GM04503 (cell line): ENCODE measurements at places on chromosomes 3 and 15.
A peak's percentile ranks its signal among the peaks of the same experiment; 100 is the strongest.

DNA sequence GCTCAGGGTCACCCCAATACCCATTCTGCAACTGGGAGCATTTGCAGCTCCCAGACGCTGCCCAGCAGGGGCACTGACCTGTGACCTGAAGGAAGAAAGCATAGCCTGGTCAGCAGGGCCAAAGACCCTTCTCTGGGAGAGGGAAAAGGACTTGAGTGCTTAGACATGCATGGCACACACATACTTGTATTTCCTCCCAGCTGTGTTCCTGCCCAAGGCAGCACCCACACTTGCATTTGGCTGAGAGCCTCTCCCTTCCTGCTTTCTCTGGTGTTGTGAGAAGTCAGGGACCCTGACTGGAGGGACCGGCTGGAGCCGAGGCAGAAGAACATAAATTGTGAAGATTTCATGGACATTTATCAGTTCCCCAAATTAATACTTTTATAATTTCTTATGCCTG, 7.2 kb upstream of the LAMB2 start:
- no peak for DNase-seq

- DNase-seq = no peak
Observed at GRCh38 chr3:112474796-112475195, 24.5 kb downstream of the BTLA start.

GRCh38 chr3:189316296-189317019, 144.7 kb downstream of the TPRG1 start:
- no peak for DNase-seq

- no peak for DNase-seq
Observed at GRCh38 chr3:156209631-156210335, 89.4 kb downstream of the KCNAB1 start.

GRCh38 chr15:49235446-49236124, 65.5 kb downstream of the GALK2 start:
- peak; percentile 68 for DNase-seq

DNA sequence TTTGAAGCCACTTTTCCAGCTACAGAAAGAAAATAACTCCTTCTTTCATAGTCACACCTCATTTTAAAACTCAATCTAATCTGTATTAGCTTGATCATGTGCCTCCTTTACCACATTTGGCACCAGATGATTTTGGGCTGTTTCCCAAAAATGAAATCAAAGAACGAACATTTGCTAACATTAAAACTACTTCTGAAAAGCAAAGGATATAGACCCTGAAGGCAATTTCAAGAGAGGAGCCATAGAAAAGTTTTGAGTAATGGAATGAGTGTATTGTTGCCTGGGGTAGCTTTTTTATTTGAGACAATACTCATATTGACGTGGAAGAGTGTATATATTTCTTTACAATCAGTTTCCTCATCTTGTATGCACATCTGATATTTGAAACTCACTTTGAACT, 152.8 kb upstream of the TBL1XR1 start:
- no peak for DNase-seq

- DNase-seq = no peak
Observed at GRCh38 chr15:81182031-81182755, 14.5 kb upstream of the IL16 start.

- DNase-seq = no peak
Observed at GRCh38 chr3:32165442-32165841, 59.0 kb downstream of the GPD1L start.

DNA sequence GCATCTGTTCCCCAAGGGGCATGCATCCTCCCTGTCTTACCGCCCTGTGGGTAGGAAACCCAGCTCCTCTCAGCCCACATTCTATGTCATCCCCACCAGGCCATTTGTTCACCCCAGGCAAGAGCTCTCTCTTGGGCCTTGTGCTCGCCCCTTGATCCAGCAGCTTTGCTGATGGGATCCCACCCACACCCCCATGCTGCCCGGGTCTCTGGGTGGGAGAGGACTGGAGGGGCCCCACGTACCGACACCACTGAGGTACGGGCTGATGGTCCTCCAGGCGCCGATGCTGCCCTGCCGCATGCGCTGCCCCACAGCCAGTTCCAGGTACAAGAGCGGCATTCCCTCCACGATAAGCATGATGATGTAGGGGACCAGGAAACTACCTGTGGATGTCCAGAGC, 14.5 kb downstream of the SLC6A20 start:
- DNase-seq = no peak

GRCh38 chr3:161316006-161316689, 55.2 kb downstream of the SPTSSB start:
- no peak for DNase-seq

DNA sequence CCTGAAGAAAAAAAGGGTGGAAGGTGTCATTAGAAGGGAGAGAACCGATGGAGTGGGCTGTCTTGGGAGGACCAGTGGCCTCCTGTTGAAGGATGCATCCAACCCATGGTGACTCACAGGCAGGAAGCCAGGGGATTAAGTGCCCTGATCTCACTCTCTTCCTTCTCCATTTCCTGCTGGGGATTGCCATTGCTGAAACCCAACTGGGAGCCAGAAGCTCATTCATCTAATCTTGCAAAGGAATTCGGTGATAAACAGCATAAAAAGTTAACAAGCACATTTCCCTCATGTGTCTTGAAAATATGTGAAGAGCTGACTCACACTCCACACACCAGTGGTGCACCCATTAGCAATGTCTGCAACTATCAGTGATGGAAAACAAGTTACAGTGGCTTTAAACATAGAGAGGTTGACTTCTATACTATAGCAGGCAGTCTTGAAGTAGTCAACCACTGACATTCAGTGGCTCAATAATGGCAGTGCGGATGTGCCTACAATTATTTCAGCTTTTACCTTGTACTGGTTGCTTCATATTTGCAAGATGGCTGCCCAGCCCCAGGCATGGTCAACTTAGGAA, 12.8 kb upstream of the CSRNP1 start:
- DNase-seq = peak; percentile 93

DNA sequence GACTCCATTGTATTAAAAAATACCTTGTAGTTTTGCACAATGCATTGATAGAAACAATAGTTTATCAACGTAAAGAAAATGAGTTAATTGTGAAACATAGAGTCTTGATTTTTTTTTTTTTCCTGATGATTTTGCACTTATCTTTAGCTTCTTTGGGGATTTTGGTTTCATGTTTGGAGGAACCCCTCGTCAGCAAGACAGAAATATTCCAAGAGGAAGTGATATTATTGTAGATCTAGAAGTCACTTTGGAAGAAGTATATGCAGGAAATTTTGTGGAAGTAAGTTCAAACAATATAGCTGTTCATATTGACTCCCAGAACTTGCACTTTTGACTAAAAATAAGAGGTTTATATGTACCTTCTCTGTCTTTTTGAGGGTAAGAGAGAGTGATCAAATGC, 7.0 kb downstream of the DNAJB11 start:
- no peak for DNase-seq

DNA sequence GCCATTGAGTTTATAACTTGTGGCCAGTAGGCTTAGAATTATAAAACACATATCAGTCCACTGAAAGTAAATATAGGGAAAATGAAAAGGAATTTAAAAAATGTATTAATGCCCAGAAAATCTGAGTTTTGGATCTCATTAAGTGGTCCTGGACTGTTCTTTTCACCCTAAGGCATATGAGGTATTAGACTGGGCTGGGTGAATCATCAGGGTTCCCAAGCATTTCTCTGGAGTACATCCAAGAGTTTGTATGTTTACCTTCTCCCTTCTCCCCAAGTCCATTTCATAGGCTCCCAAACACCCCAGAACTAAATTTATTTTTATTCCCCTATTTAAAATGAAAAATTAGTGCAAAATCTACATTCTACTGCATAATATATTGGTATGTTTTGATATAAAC, 31.9 kb upstream of the SPTSSB start:
- DNase-seq = no peak

DNA sequence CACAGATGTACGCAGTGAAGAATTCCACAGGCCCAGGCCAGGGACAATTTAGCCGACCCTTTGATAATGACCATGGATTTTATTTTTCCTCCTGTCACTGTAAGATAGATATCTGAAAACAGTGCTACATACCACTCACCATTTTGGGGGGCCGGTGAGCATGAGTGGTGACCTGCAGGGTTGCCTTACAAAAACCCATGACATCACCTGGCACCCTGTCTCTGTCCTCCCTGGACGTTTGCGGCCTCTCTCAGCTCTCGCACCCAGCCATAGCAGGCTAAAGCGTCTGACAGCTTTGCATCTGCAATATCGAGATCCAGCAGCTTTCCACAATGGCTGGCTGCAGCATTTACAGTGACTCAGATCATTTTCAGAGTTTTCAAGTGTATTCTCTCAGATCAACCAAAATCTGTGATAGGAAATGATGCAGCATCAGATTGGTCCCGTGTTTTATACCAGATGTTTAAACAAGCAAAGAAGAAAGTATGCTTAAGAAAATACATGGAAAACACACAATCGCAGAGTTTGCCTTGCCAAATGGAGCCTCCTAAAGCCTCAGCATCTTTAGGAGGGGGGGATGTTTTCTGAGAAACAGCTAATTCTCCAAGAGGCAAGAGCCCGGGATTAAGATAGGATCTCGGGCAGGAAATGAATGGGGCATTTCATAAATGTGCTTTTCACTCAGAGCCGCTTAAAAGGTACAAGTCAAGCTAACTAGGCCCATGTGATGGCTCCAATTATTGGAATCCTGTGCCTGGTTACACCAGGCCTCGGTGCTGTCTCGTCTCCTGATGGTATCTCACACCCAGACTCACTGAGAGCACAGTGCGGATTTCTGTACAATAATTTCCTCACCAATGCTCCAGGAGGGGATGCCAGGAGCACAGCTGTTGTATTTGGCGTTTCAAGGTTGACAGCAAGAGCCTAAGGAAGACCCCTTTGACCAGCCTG, 257.3 kb downstream of the XXYLT1 start:
- DNase-seq = no peak

DNA sequence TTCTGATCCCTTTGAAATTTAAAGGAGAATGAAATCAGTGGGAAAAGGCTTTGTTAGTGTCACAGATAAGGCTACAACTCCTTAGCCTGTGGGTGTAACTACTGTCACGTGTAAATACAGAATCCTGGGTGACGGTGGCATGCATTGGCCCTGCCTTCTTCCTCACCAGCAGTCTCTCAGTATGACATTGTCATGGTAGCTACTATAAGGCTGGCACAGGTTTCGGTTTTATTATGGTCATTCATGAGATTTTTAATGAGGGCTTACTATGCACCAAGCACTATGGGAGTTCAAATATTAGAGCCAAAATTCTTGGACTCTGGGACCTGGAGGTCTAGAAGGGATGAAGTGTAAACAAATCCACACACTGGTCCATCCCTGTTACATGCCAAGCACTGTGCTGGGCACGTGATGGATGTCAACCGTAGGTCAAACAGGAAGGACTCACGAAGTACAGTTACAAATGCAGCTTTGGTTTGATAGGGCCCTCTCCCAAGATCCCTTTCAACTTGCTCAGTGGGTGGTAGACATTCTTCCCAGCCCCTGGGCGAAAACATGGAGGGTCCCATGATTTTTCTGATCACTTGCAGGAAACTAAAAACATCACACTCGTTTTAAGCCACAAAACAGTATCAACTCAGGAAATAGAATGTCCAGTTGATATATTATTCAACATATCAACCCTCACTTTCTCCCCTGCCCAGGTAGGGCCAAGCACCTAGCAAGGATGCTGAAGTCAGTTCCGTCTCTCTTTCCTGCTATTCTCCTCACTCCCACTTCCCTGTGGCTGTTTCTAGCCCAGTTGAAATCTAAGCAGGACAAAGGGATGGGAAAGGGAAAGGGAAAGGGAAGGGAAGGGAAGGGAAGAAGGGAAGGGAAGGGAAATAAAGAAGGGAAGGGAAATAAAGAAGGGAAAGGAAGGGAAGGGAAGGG, 25.3 kb downstream of the BFSP2 start:
- DNase-seq = no peak

- DNase-seq = no peak
Observed at GRCh38 chr15:25185156-25185710, 230.4 kb downstream of the SNRPN start.

- DNase-seq = no peak
Observed at GRCh38 chr3:127204841-127205582, 12.1 kb downstream of the PRR23E start.

GRCh38 chr15:37004981-37005735, 95.2 kb downstream of the MEIS2 start:
- no peak for DNase-seq

- DNase-seq = no peak
Observed at GRCh38 chr3:70261283-70261682, 51.2 kb downstream of the MDFIC2 start.

GRCh38 chr3:134471521-134472193, 14.1 kb downstream of the ANAPC13 start:
- DNase-seq = no peak

DNA sequence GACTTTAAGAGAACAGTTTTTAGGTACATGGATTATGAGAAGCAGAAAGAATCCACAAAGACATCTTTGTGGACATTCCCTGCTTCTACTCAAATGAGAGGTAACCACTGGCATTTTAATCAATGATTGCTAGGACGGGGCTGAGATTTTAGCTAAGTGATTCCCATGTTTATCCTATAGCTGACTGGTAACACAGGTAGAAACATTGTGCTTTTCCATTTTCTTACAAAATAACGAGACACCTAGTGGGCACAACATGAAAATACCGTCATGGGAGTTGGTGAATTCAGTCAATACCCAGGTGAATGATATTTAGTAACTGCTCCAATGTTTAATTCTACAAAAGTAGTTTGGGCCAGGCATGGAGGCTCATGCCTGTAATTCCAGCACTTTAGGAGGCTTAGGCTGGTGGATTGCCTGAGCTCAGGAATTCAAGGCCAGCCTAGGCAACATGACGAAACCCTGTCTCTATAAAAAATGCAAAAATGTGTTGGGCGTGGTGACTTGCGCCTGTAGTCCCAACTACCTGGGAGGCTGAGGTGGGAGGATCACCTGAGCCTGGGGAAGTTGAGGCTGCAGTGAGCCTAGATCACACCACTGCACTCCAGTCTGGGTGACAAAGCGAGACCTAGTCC, 37.2 kb upstream of the DENND4A start:
- no peak for DNase-seq

GRCh38 chr15:39598958-39599845, 18.3 kb downstream of the THBS1 start:
- peak; percentile 40 for DNase-seq
